ENCODE measurements at places on chromosomes 6 and 20.

DNA sequence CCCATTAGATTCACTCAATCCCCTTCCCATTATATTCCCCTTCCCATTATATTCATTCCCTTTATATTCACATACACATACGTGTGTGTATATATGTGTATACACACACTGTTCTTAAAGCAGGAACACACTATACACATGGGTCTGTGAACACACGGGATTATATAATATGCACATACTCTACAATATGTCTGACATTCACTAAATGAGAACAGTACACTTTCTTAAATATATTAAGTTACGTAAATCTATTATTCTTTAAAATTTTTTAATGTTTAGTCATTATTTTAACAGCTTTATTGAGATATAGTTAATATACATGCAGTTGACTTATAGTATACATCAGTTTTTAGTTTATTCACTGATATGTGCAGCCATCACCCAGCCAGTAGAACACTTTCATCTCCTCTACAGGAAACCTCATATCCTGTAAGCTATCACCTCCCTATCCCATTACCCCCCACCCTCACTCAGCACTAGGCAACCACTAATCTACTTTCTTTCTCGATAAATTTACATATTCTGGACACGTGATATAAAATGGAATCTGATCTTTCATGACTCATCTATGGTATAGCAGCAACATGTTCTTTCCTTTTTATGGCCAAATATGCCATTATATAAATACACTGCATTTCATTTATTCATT lies 13.9 kb upstream of the SUMO4 start:
- no peak for DNase-seq

DNA sequence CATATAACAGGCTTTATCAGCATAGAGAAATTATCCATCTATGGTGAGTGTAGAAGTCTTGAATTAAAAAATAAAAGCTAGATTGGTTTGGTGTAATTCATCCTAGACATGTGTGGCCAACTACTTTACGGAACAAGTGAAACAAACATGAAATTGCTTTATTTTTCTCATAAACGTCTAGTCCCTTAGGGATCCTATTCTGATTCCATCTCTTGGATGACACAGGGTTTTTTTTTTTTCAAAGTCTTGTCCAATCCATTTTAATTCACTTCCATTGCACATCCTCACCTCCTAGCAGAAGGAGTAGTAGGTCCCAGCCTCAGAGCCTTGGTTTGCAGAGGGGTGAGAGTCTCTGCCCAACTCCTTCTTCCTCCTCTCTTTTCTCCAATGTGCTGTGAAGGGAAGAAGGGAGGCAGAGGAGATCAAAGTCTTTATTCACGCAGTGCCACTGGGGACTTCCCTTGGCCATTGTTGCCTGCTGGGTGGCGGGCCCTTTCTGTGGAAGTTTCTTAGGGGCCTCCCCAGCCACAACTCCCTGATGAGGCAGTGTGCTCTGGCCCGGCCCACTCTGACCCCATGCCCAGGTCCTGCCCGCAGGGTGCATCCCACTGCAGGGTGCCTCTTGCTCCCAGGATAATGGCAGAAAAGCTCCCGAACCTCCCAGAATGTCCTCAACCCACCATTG lies 104.4 kb upstream of the SNX9 start:
- no peak for DNase-seq

GRCh38 chr6:25297823-25298522 lies 18.8 kb downstream of the CARMIL1 start:
- no peak for DNase-seq

- DNase-seq: no peak
Observed at GRCh38 chr6:49327005-49327404, 136.0 kb downstream of the MMUT start.

DNA sequence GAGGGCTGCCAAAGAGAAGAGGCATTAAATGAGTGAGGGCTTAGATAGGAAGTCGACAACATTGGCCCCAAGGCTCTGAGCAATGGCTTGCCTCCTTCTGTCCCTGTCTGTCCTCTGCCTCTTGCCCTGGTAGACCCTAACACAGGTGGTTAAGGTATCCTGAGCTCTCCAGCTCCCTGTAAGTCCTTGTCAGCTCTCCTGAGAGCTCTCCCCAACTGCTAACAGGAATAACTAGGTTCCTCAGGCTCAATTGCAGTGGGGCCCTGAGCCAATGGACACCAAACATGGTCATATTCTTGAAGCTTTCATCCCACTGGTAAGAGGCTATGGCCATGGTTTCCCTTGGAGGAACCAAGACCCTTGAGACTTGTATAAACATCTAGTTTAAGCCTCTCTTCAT lies 5.0 kb upstream of the CPNE1 start:
- DNase-seq: peak; percentile 3

- no peak for DNase-seq
Observed at GRCh38 chr6:44561832-44562665, 174.5 kb downstream of the CDC5L start.

GRCh38 chr20:22382742-22383141 lies 201.6 kb downstream of the FOXA2 start:
- DNase-seq: no peak

DNA sequence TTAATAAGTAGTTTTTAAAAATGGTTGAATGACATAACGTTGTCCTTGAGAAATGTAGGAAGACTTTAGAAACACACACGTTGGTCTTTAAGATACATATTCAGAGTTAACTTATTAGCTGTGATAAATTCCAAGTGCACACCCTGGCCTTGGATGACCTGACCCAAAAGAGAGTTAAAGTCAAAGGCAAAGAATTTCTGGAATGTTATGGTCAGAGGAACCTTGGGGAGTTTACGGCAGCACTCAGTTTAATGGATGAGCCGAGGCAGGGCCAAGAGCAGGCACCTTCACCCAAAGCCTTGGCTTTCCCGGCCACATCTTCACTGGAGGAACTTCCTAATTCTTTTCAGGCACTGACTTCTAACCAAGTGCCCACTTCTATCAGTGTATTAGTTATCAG lies 200.5 kb downstream of the SMOC2 start:
- DNase-seq: no peak

- DNase-seq: no peak
Observed at GRCh38 chr20:8640461-8640860, 428.4 kb upstream of the PLCB4 start.
